ENCODE measurements at places on chromosomes 6 and 20. TPM values are rescaled to one million over a fixed set of nuclear protein-coding genes. Genes with fewer than 3 reads are reported as not detected.

The CST5 gene
- polyA plus RNA-seq, result 0.84 TPM

The PPP1R14C gene
- 25.5 TPM for polyA plus RNA-seq

The CFAP206 gene
- 4.0 TPM for polyA plus RNA-seq

DNA sequence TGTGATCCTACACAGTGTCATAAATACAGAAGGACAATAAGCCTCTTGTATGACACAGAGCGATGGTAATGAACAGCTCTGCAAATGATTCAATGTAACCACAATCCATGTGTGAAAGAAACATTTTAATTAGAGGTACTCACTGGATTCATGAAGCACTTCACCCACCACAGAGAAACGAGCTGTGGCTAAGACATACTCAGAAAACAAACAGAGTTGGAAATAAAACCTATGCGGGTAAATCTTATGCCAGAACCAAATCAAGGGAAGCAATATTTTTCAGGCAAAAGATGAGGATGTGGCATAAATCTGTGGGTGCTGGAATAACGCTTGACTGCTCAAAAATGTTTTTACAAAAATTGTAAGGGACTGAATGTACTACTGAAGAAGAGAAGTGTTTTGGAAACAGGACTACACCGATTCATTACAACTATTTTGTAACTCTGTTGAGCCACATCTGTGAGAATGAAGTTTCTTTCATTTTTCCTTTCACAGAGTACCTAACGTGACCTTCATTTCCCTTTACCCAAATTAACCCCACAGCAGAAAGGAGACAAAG is 112.1 kb downstream of the WDR27 start:
- DNase-seq, result no peak

- DNase-seq, result no peak
Observed at GRCh38 chr6:120395784-120396183, 938.5 kb downstream of the TBC1D32 start.

DNA sequence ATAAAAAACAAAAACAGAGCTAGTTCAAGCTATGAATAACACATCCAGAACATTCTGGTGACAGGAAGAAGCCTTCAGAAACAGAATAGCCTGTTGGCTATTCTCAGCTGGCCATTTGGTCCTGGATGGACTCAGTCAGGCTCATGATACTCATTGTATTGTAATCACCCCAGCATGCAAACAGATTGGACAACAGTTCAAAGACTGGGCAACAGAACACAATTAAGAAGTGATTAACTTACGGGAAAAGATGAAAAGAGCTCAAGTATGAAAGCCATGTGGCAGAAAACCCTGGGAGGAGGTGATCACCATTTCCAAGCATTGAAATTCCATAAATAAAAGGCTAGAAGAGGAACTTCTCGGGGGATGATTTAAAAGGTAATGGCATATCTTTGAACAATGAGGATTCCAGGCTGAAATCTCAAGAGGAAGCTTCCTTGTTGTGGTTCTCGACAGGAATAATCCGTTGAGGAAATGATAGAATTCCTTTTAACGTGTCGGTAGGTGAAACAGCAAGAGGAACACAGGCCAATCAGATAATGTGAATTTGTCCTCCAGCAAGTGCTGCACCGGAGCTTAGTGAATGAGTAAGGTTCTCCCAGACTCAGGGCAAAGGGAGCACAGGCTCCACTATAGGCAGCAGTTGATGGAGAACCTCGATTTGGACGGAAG is 172.4 kb downstream of the BCAS1 start:
- DNase-seq, result no peak

DNA sequence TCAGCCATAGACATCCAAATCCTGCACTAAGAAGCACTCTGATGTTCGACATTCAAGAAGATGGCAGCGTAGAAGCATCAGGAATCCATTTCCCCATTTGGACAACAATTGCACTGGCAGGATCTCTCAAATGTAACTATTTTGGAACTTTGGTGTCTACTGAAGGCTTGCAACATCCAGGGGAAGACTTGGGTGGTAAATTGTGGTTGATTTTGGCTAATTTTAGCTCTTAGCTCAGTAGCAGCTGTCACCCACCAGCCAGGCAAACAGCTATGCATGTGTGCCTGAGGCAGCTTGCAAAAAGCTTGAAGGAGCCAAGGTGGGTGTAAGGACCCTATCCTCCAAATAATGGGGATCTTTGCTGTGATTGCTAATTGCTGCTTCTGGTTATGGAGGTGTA is 35.1 kb upstream of the PPP1R3G start:
- no peak for DNase-seq

- DNase-seq, result no peak
Observed at GRCh38 chr6:139290787-139291311, 949 bp downstream of the TXLNB start.

GRCh38 chr6:70219943-70220613 is 82.8 kb downstream of the COL9A1 start:
- no peak for DNase-seq

DNA sequence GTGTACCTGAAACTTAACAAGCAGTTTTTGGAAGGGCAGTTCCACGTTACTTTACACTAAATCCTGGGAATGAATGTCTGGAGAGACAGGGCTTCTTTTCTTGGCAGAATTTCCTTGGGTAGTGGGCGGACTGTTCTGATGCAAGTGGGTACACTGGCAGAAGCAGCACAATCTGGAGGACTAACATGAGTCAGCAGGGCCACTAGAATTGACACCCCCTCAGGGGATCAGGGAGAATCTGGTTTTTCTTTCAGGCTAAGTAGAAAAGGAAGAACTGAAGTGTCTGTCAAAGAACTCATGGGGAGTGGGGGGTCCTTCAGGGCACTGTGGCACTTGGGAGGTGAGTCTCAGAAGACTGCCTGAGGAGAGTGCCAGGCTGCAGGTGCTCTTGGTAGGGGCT is 34.6 kb downstream of the PANK2 start:
- no peak for DNase-seq

DNA sequence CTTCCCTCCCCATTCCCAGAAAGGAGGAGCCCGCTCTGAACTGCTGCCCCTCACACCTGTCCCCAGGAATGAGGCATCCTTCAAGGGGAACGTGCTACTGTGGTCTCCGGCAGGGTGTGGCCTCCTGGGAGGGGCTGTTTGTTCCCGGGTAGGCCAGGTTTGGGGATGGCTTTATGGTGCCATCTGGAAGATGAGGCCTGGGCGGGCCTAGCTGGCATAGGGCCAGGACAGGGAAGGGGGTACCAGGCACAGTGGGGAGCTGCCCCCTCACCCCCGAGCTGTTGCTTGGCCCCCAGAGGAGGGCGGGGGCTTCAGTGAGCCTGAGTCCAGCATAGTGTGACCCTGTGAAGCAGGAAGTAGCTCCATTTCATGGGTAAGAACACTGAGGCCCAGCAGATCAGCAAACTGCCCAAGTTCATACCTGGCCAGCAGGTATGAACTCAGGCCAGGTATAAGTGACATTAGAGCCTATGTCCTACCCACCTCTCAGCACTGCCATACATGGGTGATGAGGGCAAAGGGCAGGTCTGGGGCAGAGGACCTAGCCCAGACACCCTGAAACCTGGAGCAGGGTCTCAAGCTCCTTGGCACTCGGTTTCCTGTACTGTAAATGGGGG is 17.5 kb upstream of the SPDEF start:
- no peak for DNase-seq

Measured in renal pelvis (tissue), 12 donors.